Adrenal gland (tissue), 19 donors: ENCODE measurements at places on chromosomes 5 and 9. TPM values are rescaled to one million over a fixed set of nuclear protein-coding genes. Genes with fewer than 3 reads are reported as not detected.

DNA sequence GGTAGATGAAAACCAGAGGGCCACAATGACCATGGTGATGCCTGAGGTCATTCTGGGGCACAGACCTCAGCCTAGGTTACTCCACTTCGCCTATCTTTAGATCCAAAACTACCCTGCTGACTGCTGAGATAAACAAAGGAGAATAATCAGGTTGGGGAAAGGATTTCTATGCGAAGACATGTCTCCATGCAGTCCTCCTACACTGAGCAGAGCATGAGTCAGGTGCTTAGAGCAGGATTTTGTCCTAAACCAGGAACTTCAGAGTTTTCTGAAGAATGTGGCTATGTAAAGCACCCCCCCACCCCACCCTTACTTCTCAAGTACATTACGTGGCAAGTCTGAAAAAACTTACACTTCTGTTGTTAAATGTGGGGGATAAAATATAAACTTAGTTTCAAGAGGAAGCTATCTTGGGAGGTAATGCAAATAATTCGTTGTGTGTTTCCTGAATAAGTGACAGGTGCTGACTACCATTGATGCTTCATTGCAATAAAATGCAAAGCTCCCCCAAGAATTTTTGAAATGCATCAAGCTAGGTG lies 19.4 kb downstream of the PDCD1LG2 start:
- no peaks in the 10 kb centered on the region for H3K36me3 ChIP-seq
- H3K27ac ChIP-seq, result no peak overlapping the region
- no peak for DNase-seq
- no peaks in the 10 kb centered on the region for H3K27me3 ChIP-seq

Gene FABP6
- 8.9 TPM for total RNA-seq

DNA sequence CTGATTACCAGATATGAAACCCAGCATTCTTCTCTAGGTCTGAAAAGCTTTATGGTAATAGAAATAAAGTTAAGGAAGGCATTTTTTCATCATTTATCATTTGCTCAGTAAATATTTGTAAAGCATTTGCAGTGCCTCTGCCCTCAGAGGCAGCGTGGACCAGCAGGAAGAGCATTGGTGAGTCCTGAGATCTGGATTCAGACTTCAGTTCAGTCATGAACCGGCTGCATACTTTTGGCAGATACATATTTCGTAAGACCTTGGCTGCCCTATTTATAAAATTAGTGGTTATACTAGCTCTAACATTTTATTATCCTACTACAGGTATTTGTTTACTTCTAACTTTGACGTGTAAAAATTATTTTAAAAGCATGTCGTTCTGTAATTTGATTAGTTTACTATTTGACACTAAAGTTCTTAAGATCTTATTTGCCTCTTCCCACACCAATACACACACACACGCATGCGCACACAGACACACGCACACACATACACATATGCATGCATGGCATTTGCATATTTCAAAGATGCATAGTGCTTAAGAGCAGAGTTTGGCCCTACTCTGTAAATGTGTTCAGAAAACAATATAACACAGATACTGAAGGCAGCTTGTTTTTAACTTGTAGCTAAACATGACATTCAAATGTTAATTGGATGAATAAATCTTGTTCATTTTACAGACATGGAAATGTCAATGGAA lies 101.9 kb downstream of the RPS23 start:
- H3K4me1 ChIP-seq, result no peaks in the 10 kb centered on the region
- H3K27ac ChIP-seq, result no peak overlapping the region
- no peak for DNase-seq

Gene LRRC14B
- total RNA-seq, result not detected

Gene CRAT
- total RNA-seq, result 93.0 TPM

DNA sequence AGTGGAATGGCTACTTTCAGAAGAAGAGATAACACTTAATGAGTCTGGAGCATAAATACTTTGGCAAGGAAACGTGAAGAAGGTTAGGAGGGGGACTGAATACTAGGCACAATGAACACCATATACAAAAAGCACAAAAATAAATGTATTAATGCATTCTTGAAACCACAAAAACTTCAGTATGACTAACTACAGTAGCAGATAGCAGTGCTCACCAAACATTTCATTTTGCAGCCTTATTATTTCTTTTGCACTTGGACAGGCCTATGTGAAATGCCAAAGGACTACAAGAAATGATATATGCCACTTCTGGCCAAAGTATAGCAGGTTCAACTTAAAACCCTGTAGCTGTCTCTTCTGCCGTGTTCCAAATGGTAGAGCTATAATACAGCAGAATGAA lies 26.3 kb downstream of the UBQLN1 start:
- H3K36me3 ChIP-seq, result no peaks in the 10 kb centered on the region
- no peaks in the 10 kb centered on the region for H3K4me1 ChIP-seq
- H3K27me3 ChIP-seq, result no peaks in the 10 kb centered on the region

GRCh38 chr5:91091471-91092234 lies 291.5 kb downstream of the ARRDC3 start:
- no peak overlapping the region for H3K4me3 ChIP-seq
- no peaks in the 10 kb centered on the region for H3K27me3 ChIP-seq
- H3K4me1 ChIP-seq, result peaks cover 18% of the 10 kb centered on the region
- no peaks in the 10 kb centered on the region for H3K36me3 ChIP-seq

DNA sequence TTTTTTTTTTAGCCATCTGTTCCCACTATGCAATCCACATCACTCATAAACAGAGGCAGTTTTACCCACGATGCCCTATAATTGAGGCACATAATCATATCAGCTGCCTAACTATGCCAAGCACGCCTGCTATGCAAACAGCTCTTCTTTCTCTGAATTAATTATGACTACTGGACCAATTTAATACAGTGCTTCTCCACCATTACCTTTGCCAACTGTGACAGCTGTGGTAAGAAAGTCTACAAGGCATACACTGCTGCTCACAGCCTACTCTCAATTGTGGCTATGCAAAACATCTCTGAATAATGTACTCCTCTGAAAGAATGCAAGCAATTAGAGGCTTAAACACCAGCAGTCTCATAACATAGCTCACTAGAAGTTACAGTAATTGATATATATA lies 97.1 kb downstream of the DTWD2 start:
- no peak overlapping the region for H3K4me3 ChIP-seq
- no peaks in the 10 kb centered on the region for H3K36me3 ChIP-seq
- no peak overlapping the region for H3K27ac ChIP-seq
- H3K27me3 ChIP-seq, result no peaks in the 10 kb centered on the region
- no peak for DNase-seq

Gene HSPA4
- 51.1 TPM for total RNA-seq

DNA sequence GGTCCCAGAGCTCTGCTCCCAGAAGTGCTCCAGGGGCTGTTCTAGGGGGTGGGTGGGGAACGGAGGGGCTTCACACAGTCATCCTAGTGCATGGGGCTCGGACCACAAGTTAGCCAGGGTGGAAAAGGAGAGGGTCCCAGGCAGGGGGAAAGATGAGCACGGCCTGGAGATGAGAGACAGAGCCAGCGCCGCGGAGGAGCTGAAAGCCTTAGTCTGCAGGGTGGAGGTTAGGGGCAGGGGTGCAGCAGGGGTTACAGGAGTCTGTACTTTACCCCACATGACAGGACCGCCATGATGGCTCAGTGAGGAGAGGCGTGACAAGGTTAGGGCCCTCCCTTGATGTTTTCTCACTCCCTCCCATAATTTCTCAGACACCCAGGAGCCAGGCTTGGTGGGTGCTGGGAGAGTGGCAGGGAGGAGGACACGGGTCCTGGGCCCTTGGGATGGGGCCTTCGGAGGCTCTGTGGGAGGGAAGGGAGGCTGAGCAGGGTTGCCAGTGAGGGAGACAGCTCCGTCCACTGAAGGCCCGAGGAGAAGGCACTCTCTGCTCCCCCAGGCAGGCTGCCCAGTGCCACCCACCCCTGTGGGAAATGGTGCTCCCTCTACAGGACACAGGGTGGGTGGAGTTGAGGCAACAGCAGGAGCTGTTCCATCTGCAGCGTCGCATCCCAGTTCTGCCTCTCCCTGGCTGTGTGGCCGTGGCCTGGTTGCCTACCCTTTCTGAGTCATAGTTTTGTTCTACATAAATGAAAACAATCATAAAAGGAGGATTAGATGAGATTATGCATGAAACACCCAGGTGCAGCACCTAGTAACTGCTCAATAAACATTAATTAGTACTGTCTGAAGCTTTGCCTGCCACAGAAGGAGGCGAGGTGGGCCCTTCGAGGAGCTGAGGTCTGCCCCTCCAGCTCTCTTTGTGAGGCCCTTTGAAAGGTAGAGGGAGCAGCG lies 66.2 kb downstream of the NDST1 start:
- H3K4me3 ChIP-seq, result no peak overlapping the region
- DNase-seq, result no peak
- H3K27me3 ChIP-seq, result no peaks in the 10 kb centered on the region
- no peaks in the 10 kb centered on the region for H3K4me1 ChIP-seq
- H3K27ac ChIP-seq, result no peak overlapping the region

DNA sequence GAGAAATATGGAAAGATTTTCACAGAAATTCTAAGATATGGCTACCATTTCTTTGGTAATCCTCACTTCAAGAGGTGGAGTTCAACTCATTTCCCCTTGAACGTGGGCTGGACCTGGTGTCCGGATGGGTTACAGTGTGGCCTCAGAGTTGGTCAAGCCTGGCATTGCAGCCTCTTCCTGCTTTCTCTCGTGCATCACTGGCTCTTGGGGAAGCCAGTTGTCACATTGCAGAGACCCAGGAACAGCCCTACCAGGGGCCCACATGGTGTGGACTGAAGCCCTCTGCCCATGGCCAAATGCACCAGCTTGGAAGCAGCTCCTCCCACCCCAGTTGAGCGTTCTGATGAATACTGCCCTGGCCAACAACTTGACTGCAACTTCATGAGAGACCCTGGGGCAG lies 47.7 kb upstream of the FCN1 start:
- peaks cover 5% of the 10 kb centered on the region for H3K27me3 ChIP-seq
- no peaks in the 10 kb centered on the region for H3K4me1 ChIP-seq
- H3K36me3 ChIP-seq, result no peaks in the 10 kb centered on the region
- no peak overlapping the region for H3K4me3 ChIP-seq

DNA sequence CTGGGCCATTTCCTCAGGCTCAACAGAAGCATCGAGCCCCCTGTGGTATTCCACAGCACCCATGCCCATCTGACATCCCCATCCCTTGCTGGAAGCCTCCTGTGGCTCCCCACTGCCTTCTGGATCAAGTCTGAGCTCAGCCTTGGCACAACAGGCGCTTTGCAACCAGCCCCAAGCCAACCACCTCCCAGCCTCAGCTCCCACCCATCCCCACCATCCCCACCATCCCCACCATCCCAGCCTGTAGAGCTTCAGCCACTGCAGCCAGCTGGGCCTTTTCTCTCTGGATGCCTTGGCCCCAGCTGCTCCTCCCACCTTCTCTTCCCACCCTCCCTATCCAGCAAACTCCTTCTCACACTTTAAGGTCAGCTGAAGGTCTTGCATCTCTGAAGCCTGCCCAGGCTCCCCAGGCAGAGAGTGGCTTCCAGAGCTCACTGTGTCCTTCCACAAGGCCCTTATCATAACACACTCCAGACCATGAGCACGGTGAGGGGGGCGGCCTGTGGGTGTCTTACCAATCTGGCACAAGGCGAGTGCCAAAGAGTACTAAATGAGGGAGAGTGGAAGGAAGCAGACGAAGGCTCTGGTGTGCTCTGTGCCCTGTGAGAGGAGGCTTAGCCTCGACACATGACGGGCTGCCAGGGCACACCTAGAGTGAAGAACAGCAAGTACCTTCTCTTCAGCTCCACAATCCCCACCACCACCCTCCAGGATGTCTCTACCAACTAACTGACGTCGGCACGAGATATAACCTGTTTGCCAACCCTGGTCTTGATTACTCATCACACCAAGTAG lies 6.5 kb downstream of the HIGD2A start:
- peaks cover 48% of the 10 kb centered on the region for H3K36me3 ChIP-seq
- DNase-seq, result no peak
- no peak overlapping the region for H3K27ac ChIP-seq

DNA sequence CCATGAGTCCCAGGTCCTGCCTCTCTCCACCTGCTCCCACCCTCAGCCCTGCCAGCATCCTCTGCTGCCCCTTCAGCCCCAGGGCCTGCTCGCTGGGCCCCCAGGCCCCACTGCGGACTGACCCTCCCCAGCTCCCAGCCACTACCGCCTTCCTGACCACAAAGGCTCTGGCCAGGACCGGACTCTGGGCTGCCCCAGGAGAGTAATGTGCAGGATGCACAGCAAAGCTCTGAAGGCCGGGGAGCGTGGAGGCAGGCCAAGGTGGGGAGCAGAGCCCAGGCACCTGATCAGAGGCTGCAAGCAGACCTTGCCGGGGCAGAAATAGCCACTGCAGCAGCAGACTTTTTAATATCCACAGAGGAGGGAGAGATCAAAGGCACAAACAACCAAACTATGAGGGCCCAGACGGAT lies 27.9 kb downstream of the IPPK start:
- H3K27me3 ChIP-seq, result no peaks in the 10 kb centered on the region
- peaks cover 4% of the 10 kb centered on the region for H3K4me1 ChIP-seq
- peak overlapping the region; percentile 61 for H3K27ac ChIP-seq

DNA sequence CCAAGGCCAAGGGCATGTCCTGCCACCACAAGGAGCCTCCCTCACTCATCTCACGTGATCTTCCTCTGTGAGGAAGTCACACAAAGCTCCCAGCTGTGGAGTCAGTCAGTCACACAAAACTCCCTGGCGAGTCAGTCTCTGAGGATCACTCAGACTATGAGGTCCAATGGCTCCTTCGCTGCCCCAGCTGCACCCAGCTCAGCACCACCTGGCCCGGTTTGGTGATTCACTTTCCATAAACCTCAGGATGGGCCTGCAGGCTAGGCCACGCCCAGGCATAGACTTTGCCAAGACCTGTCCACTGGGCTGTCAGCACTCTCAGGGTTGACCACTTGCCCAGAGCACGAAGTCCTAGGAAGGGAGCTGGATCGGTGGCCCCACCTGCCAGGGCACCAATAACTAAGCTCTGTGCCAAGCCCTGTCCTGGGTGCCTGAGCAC lies 233.8 kb downstream of the HSPA4 start:
- no peaks in the 10 kb centered on the region for H3K36me3 ChIP-seq
- H3K4me3 ChIP-seq, result no peak overlapping the region
- H3K4me1 ChIP-seq, result no peaks in the 10 kb centered on the region
- peak; percentile 15 for DNase-seq
- no peak overlapping the region for H3K27ac ChIP-seq
- H3K27me3 ChIP-seq, result no peaks in the 10 kb centered on the region

Gene IPO11
- 30.2 TPM for total RNA-seq

DNA sequence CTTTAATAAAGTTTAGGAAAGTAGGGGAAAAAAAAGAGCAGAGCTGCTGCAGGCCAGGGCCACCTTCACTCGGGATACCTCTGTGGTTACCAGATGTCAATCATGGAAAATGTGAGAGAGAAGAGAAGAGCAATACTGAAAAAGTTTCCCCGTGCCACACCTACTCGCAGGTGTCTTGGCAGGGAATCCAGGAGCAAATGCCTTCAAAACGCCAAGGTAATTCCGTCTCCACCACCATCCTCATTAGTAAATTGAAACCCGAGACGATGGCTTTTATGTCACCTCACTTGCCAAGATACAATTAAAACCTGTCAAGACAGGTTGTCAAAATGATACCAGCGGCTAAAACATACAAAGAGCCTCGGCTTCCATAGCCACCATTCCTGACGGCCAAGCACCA lies 49.7 kb downstream of the FAM81B start:
- no peak overlapping the region for H3K4me3 ChIP-seq
- H3K27ac ChIP-seq, result no peak overlapping the region
- no peak for DNase-seq
- no peaks in the 10 kb centered on the region for H3K4me1 ChIP-seq

GRCh38 chr9:109013679-109014607 lies 644 bp upstream of the CTNNAL1 start:
- H3K36me3 ChIP-seq, result no peaks in the 10 kb centered on the region
- peak; percentile 49 for DNase-seq
- peaks cover 54% of the 10 kb centered on the region for H3K4me1 ChIP-seq

Gene NR6A1
- total RNA-seq, result 2.4 TPM
